ENCODE measurements at places on chromosomes 4 and X.

DNA sequence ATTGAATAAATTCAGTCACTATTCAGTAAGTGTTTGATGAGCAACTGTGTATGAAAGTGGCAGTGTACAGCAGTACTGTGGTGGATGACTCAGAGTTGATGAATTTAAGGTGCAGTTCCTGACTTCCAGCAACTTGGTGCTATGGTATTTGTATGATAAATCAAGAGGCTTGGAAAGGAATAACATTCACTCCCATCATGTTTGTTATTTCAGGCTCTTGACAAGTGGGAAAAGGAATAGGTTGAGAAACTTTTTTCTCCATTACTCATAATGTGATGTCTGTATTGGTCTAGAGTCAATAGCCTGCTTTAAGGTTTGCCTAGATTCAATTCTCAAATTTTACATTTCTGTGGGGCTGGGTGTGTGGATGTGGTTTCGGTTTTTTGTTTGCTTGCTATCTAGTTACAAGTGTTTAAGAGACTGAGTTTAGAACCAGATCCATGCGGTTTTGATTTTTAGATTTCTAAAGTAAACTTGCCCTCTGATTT is 35.1 kb upstream of the CYP2U1 start:
- peak; percentile 99 for DNase-seq

GRCh38 chrX:125544031-125544660 is 224.5 kb downstream of the TEX13C start:
- no peak for DNase-seq

DNA sequence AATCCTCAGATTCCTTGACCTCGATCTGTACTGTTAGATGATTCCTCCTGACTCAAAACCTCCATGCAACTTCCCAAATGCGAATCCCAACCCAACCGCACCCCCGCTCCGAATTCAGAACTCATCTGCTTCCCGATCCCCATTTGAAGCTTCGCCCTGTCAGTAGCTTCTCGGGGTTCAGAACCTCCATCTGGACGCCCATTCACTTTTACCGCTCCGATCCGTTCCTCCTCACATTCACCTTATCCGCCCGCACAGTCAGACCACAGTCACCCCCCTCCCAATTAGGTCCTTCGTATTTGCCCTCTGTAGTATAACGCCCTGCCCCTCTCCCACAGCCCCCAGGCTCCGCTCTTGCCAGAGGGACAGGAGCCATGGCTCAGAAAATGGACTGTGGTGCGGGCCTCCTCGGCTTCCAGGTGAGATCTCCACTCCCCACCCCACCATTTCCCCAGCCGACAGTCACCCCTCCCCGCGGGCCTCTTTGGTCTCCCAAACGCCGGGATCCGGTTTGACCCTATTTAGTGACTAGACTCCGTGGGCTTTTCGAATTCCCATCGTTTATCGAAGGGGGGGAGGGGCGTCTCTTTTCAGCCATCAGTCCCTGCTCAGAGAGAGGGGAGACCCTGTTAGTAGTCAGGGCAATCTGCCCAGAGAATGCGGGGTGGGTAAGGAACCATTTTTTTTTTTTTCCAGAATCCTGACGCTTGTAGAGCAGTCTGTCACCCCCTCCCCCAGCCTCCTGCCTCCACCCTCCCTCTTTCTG is 691 bp downstream of the MAGED1 start:
- DNase-seq, result no peak

- DNase-seq, result peak; percentile 76
These were observed 81.7 kb downstream of the RELL1 start for GRCh38 chr4:37604461-37604860.

GRCh38 chr4:165077034-165077578 is 23.4 kb downstream of the TRIM75 start:
- no peak for DNase-seq

GRCh38 chrX:139909712-139910111 is 23.1 kb downstream of the ATP11C start:
- no peak for DNase-seq
